Stimulated activated CD4-positive, alpha-beta T cell treated with anti-CD3 and anti-CD28 coated beads, Interleukin-15, amount 100 ng/mL, for 48 hours (primary cell): ENCODE measurements at places on chromosomes 1 and 21.

DNA sequence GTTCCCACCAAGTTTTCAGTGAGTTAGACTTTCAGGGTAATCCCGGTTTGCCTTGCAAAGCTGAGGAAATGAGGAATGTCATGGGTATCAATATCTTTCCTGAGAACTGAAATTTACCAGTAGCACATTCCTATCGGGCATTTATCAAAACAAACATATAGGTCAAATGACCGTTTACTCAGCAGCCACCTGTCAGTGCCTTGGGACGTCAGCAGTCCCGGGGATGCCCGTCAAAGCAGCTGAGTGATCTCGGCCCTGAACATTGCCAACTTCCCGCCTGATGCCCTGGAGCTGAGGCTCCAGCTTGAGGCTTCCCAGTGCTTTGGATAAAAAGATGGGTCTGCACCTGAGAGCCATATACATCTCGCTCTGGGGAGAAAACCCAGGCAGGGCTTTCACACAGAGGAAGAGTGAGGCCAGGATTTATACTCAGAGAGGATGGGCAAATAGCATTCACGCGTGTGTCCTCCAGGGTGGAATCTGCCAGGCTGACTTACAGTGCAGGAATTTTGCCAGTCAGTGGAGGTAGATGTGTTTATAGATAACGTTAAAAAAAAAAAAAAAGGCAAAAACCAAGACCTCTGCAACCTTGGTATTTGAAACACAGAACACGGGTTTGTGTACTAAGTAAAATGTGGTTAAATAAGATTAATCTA lies 435.7 kb upstream of the VAMP3 start:
- DNase-seq: no peak

DNA sequence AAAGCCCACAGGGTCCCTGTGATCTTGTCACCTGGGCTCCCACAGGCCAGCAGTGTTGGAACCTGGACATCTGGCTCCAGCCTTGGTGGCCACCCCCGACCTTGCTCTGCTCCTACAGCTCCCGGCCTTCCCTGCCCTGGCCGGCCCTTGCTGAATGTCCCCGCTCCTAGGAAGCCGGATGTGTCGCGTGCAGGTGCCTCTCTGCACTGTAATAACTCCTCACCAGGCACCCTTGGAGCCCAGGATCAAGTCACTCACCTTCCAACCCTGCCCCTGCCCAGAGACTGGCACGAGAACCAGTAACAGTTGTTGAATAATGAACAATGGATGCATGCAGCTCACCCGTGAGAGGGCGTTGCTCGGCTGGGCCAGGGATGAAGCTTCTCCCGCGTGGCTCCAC lies 12.1 kb downstream of the PDE9A start:
- DNase-seq: no peak

DNA sequence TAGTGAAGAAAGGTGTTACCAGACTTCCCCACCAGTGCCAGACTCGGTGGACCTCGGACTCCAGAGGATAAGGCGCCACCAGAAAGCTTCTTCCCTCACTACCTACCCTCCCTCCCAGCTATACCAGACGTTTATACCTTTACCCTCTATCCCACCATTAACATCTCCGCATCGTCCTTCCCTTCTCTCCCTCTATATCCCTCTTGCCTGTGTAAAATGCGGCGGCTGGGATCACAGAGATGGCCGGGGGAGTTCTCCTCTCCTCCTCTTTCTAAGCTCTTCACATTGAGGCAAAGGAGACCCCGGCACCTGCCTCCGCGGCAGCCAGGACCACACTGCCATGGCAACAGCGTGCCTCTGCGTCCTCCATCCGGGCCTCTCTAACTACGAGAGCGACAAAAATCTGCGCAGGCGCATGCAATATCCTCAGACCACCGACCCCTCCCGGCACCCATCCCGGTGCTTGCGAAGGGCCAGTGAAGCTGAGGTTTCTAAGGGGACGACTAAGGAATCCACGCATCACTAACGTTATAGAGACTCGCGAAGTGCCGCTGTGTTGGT lies at the start of gene CCDC181:
CCDC181 (minus strand) TSS at position 394 of the 561 bp plus-strand sequence. CDS start 2,547 bp downstream, outside the sequence.
- DNase-seq: peak; percentile 59

- DNase-seq: peak; percentile 81
Observed at GRCh38 chr1:204791453-204792353, 79.0 kb upstream of the NFASC start.

GRCh38 chr1:207051191-207051943 lies at the start of gene YOD1:
Gene YOD1, minus strand, starts transcription at chr1:207051208. Its CDS starts 178 bp downstream, at chr1:207051030.
- no peak for DNase-seq

DNA sequence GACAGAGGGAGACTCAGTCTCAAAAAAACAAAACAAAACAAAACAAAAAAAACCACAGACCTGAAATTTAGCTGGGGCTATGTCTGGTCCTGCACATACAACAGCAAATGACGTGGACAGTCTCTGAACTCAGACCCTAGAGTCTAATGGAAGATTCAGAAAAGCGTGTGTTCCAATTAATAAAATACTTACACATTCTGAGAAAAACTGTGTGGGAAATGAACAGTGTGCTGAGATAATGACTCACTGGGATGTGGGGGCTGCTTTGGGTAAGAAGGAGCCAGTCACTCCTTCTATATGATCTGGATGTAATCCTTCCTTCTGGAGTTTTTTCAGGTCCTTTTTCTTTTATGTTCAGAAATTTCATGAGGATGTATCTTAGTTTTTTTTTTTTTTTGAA lies 29.4 kb downstream of the CLDN14 start:
- no peak for DNase-seq

GRCh38 chr1:109138358-109138757 lies 24.4 kb downstream of the ELAPOR1 start:
- DNase-seq: no peak

GRCh38 chr21:39346206-39346605 lies 2.7 kb downstream of the HMGN1 start:
- DNase-seq: no peak

- no peak for DNase-seq
Observed at GRCh38 chr1:238900334-238900865, 486.0 kb upstream of the CHRM3 start.

GRCh38 chr1:11492235-11492634 lies 13.3 kb downstream of the DISP3 start:
- DNase-seq: no peak

DNA sequence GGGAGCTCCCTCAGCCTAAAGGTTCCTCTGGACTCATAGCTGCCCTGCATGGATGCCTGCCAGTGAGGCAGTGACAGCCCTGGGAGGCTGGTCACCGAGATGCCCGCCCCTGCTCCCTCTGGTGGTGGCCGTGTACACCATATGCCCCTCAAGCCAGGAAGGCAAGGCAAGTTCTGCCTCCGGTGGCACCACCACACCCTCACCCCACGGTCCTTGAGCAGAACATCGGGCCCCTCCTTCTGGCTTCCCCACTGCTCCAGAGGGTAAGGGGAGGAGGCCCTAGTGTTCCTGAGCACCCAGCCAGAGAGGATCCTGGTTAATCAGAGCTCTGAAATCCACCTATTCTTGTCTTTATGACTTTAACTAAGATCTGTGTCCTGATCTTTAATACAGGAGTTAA lies 1.5 kb upstream of the S100A14 start:
- DNase-seq: no peak
